ENCODE measurements at places on chromosomes 11 and 22.

DNA sequence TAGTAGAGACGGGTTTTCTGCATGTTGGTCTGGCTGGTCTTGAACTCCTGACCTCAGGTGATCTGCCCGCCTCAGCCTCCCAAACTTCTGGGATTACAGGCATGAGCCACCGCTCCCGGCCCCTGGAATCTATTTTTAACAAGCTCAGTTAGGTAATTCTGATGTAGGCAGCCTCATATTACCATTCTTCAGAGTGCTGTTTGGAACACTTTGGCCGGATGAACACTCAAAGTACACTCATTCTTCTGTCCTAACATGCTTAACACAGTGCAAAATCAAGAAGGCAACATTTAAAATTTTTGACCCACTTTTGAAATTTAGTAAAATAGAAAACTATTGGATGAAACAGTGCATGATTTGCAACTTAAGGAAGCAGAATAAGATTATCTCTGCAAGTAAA, 586.7 kb upstream of the CHORDC1 start:
- DNase-seq: no peak

DNA sequence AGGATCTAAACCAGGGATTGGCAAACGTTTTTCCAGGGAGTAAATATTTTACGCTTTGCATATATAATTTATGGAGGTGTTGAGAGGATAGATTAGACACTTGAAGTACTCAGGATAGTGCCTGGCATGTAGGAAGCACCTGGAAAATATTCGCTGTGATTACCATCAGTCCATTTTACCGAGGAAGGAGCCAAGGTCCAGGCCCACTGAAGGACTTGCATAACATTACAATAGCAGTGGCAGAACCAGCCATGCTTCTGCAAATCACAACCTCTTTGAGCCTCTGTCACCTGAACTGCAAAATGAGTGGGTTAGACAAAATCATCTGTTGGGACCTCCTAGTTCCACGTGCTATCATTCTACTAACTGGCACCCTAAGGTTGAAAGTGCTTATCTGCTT, 5.4 kb downstream of the FUT4 start:
- no peak for DNase-seq

- DNase-seq: peak; percentile 16
Measured at GRCh38 chr11:16820324-16821092, 82.1 kb downstream of the C11orf58 start.

DNA sequence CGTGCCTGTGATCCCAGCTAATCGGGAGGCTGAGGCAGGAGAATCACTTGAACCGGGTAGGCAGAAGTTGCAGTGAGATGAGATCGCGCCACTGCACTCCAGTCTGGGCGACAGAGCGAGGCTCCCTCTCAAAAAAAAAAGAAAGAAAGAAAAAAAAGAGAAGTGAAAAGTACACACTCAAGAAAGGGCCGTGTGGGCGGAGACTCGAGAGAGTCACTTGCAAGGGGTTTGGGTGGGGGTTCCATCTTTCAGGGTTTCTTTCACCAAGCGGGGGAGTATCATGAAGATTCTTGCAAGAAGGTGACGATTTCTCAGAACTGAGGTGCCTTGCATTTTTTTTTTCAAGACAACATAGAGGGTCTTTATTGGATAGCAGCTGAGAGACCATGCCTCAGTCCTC, 4.0 kb upstream of the IFITM5 start:
- no peak for DNase-seq

DNA sequence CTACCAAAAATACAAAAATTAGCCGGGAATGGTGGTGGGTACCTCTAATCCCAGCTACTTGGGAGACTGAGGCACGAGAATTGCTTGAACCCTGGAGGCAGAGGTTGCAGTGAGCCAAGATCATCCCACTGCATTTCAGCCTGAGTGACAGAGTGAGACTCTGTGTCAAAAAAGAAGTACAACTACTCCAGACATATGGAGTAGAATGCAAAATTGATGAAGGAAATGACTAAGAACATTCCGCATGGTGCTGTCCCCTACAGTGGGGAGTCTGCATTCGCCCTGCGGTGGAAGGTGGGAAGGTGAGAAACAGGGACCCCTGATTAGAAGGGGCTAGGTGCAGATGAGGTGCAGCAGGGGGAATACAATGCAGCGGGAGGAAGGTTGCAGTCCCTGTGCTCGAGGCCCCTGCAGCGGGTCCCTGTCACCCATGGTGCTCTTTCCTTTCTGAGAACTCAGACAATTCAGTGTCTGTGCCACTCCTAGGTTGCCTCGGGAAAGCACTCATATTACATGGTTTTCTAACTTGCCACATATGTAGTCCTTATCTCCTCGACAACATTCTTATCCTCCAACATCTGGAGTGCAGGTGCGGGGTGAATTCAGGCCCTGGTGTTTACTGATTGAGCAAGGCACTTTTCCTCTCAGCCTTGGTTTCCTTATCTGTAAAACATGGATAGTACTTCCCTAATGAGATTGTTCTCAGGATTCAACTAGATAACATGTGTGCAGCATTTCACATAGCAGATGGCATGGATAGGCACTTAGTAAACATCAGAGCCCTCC, 5.2 kb downstream of the POLD4 start:
- DNase-seq: no peak

DNA sequence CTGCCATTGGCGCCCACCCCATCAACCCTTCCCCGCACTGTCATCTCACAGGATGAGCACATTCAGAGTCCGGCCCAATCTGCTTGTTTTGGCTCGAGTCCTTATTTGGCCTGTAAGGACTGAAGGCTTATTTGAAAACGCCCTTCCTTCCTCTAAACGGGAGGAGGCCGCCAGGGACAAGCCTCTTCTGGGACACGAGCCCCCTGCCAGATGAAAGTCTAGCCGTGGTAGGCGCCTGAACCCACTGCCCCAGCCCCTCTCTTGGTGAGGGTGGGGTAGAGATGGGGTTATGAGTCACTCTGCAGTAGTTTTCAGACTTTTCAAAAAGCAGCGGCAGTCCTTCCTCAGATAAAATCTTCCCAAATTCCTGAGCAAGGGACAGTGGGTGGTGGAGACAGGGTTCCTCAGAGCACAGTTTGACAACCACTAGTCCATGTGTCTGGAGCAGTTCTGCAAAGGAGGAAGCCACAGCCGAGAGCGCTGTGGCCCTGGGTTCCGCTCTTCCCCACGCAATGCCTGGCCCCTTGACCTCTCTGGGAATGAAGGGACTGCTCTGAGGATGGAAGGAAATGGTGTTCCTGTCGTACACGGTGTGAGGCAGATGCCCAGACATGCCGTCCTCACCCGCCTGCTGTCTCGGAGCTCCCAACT, 57.0 kb downstream of the MYH9 start:
- no peak for DNase-seq

DNA sequence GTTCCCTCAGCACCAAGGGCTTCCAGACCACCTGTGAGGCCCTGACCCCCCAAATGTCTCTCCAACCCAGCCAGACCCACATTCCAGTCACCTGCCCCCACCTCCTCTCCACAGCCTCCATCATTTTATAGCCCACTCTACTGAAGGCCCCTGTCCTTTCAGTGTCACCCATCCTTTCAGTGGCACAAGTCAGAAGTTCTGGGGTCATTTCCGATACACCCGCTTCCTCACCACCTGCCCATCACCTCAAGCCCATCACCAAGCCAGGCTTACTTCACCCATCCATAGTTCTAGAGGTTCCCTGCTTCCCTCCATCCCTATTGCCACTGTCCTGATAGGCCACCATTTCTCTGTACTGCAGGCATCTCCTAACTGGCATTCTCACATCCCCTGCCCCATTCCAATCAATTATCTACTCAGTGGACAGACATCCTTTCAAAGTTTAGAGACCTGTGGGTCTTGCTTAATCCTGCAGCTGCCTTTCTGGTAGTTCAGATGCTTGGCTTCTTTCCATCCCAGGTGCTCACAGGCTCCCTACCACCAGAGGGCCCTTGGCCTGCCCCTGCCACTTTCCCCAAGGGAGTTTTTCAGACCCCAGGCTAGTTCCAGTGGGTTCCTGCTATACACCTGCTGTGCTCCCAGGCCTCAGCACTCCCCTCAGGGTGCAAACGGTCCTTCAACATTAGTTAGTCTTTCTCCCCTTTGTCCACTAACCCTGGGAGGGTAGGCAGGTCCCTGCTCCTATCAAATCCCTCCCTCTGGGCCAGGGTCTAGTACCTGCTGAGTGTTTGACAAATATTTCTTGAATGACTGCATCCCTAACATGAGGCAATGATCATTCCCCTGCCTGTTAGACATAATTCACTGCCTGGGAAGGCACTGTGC, 7.6 kb downstream of the KCNQ1OT1 start:
- DNase-seq: no peak

DNA sequence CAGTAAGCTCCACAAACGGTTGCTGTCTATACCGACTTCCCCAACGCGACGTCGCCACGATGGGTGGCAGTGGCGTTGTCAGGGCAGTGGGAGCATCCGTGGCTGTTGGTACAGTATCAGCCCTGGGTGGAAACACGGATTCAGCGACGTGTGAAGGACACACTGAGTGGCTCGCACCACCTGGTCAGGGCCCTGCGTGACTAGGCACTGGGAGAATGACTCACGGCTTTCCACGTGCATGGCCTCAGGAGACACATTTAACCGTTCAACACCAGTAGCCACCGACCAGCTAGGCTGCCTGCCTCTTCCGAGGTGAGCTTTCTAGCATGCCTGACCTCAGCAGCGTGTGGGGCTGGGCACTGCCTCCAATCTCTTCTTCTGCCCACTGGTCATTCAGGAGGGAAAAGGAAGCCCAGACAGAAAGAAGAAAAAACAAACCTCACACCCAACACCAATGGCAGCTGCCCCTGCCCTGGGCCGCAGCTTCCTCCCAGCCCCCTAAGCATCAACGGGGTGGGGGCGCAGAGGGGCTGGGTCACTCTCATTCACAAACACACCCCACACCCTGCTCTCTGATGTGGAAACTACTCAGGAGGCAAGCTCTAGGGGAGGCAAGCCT, 59.0 kb downstream of the MYH9 start:
- DNase-seq: no peak
